ENCODE measurements at places on chromosomes 5 and 9.

- no peak for DNase-seq
Observed at GRCh38 chr5:146660376-146660960, 144.5 kb upstream of the GPR151 start.

GRCh38 chr5:54658010-54658409 is 140.5 kb downstream of the SNX18 start:
- DNase-seq: no peak

DNA sequence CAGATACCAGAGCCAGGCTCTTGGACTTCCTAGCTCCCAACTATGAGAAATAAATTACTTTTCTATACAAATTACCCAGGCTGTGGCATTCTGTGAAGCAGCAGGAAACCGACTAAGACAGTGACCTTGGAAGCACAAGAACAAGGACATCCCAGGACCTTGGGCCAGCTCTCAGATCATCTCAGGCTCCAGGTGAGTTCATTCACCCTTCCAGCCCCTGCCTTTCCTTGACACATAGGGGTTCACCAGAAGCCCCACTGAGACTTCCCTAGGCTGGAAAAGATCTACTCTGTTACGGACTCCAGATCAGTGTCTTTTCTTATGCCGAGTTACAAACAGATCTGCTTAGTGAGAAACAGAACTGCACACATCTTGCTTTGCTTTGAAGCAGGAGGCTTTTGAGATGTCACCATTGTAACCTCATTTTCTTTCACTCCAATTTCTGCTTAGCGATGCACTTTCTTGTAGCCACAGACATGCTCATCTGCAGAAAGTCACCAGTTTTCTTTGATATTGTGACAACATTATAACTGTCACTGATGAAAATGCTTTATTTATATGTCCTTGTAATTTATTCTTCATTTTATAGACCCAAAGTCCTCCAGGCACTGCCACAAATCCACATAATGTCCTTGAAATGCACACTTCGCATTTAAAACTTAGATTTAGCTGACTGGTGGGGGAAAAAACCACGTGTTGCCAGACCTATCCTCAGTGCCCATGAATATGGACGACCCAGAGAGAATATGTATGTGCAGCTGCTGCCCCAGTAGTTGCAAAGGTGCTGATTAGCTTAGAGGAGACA is 8.1 kb downstream of the CD180 start:
- no peak for DNase-seq

DNA sequence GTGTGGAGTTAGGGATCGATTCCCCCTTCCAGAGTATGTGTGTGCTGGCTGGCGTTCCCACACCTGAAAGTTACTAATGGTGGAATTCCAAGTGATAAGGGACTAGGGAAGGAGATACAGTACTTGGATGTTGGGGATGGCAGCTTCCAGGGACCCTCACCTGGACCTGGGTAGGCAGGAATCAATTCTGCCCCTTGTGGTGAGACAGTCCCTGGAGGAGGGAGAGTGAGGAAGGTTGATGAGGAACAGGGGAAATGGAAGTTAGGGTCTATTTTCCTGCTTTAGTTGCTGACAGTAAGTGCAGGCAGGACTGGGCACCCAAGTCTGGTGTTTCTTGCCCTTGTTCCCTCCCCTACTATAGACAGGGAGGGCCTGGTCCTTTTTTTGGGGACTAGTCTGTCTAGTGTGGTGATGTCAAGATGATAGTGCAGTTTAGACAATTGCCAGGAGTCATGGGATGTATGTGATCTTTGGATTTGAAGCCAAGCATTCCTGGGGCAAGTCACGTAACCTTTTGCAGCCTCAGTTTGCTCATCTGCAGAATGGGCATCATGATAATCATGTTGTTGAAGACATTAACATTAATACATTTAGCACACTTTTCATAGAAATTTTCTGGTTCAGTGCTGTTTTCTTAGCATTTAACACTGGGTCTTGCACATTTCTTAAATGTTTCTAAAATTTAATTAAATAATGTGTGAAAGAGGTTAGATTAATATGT is 51.7 kb downstream of the DAB2IP start:
- DNase-seq: no peak

DNA sequence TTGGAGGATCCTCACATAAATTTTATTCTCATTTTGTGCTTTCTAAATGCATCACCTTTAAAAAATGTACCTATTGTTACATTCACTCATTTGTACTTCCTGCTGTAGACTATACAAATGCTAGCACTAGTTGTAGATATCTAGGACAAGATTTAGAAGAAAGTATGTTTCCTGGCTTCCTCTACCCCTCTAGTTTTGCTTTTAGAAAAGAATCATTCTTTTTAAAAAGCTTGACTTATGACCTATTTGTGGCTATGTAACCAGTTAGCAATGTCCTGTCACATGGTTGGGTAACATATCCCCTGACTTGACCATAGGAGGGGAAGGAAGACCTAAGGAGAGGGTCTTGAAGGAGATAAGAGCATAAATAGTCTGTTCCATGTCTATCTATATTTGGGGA is 13.3 kb downstream of the CAMK4 start:
- no peak for DNase-seq

- DNase-seq: no peak
Observed at GRCh38 chr9:21160178-21160577, 6.3 kb downstream of the IFNA21 start.

- no peak for DNase-seq
Observed at GRCh38 chr9:133914442-133915342, 77.4 kb downstream of the VAV2 start.

DNA sequence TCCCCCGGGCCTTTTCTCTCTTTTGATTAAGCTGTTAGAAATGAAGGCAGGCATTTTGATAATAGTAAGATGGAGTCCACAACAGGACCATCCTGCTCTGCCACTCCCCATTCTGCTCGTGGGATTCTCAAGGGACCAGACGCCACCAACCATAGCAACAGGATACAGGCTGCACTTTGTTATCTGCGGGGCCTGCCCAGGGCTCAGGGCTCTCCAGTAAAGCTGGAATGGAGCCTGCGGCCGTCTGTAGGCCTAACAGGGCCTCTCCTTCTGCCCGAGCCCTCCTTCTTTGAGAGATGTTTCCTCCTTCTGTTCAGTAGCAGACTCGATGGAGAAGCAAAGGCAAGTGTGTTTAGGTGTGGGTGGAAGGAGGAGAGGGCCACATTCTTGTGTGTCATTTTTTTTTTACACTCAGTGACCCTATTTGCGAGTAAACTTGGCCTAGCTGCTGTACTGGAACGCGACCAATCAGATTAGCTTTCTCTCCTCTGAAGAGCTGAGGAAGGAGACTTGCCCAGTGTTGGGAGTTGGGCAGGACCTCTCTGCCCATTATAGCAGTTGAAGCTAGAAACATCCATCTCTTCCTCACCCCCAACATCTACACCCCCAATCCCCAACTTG is 8.9 kb upstream of the EPB41L4B start:
- DNase-seq: no peak

DNA sequence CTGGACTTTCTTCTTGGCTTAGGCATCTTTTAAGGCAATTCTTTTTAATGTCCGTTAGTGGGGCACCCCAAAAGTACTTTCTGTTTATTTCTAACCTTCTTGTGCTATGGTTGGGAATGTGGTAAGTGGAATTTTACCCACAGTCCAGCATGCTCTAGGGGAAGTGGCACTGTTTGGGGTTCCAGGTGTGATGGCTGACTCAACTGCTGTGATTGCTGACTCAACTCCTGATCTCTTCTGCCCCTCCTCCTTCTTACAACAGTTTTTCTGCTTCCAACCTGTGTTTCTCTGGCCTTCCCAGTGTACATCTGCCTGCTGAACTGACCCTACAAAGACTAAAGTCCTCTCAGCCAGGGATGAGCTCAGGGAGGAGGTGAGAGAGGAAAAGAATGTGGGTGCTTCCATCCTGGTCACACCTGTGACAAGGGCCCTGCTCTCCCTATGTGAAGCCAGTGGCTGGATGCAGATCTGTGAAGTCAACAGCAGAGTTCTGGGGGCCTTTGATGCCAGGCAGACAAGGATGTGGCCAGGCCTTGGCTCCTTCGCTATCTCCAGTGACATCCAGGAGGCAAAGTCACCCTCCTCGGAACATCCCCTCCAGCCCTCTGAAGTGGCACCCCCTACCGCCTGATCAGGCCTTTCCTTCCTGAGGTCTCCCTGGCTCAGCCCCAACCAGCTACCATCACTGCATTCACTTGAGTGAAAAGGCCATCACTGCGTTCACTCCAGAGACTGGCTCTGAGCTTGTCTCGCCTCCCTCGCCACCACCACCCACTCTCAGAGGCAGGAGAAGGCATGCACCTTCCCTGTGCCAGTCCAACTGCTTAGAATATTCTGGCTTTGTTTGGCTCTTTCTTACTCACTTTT is 72.2 kb downstream of the C5orf15 start:
- no peak for DNase-seq

DNA sequence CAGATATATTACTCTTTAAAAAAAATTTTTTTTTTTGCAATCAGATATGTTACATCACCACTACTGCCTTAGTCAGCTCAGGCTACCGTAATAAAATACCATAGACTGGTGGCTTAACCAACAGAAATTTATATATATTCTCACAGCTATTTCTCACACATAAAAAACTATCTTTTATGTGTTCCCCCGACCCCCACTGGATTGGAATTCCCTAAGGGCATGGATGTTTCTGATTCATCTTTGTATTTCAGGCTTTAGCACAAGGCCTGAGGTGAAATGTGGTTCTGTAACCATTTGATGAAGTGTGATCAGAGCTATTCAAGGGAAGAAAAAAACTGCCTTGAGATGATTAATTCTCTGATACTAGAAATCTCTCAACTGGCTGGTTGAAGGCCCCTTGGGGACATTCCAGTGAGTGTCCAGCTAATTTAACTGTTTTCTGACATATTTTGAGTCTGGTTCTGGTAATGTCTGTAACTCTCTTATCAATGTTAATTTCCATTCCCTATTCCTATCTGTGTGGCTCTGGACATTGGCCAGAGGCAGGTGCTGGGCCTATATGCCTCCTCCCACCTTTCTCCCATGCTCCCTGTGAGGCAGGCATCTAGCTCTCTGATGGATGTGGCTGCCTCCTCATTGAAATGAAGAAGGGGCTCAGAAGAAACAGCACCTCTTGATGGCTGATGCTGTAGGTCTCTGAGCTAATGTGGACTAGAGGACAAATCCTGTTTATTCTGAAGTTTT is 2.5 kb downstream of the CD14 start:
- no peak for DNase-seq

GRCh38 chr9:107612136-107612535 is 122.6 kb upstream of the KLF4 start:
- no peak for DNase-seq

- DNase-seq: no peak
Observed at GRCh38 chr5:96459313-96460121, 26.5 kb upstream of the PCSK1 start.

GRCh38 chr5:180910735-180911134 is 11.8 kb downstream of the BTNL8 start:
- DNase-seq: no peak

DNA sequence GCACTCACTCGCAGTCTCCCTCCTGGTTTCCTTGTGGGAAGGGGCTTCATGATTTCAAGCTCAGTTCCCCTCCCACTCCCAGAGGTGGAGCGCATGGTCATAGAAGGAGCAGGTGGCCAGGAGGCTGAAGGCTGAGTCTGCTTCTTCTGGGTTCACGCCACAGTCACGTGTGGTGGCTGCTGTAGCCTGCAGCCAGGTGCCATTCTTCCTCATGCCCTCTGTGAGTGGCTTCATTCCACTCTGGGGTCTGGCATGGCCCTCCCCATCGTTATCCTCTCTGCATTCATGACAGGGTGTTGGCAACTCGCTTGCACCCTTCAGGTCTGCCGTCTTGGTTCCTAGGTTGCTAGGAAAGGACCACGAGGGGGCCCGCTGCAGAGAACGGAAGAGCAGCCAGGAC is 3.5 kb downstream of the MRPL41 start:
- no peak for DNase-seq

DNA sequence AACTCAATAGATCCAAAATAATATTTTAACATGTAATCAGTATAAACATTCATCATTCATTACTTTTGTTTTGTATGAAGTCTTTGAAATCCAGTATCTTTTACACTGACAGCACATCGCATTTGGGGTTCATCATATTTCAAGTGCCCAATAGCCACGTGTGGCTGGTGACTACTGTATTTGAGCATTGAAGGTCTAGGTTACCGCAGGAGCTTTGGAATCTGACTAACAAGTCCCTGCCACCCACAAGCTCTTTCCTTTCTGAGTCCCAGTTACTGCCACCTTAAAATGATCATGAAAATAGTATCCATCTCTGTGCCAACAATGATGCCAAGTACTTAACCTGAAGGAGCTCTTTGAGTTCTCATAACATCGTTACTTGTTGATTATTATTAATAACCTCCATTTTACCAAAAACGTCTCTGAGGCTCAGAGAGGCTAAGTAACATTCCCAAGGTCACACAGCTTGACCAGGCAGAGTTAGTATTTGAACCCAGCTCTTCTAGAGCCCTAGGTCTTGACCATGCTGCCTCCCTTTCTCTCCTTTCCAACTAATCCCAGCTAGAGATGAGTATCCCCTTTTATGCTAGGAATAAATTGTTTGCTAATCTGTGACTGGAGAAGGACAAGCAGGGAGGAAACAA is 24.2 kb downstream of the ARHGEF37 start:
- DNase-seq: no peak

DNA sequence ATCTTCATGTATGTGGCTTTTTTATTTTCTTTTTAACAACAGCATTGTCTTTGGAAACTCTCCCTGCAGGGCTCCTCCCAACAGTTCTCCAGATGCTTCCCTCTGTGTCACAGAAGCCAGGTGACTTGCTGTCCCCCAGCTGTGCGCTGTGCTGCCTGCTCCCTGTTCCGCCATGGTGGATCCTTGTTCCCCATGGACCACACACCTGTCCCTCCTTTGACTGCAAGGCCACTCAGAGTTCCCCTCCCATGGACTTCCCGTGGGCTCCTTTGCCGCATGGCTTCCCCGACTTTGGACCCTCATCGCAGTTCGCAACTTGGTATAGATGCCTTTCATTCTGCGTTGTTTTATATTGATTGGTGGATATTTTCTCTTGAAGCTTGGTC is 18.6 kb downstream of the ANKRD33B start:
- no peak for DNase-seq

DNA sequence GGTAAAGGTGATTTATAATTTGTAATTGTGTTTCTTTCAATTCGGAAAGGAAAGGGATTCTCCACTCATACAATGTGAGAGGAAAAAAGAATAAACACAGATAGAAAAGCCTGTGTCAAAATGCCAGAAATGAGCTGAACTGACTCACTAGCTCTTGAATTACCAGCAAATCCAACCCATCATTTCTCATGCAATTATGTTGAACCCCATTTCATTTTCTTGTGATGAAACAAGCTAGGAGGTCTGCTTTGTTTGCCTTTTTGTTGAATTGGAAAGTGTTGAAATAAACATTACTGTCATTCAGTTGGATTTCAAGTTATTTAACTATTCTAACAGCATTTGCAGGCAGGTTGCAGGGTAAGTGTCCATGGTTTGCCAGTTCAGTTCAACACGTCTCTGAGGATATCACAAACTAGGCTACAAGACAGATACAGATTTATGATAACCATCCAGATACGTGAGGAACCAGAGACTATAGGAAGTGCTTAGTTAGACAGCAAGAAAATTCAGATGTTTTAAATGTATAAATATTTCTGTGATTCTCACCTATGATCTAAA is 547.2 kb downstream of the MAT2B start:
- no peak for DNase-seq
